Right ventricle myocardium inferior (tissue), 1 donor: ENCODE measurements at places on chromosomes 3 and 15. TPM values are rescaled to one million over a fixed set of nuclear protein-coding genes. Genes with fewer than 3 reads are reported as not detected.

DNA sequence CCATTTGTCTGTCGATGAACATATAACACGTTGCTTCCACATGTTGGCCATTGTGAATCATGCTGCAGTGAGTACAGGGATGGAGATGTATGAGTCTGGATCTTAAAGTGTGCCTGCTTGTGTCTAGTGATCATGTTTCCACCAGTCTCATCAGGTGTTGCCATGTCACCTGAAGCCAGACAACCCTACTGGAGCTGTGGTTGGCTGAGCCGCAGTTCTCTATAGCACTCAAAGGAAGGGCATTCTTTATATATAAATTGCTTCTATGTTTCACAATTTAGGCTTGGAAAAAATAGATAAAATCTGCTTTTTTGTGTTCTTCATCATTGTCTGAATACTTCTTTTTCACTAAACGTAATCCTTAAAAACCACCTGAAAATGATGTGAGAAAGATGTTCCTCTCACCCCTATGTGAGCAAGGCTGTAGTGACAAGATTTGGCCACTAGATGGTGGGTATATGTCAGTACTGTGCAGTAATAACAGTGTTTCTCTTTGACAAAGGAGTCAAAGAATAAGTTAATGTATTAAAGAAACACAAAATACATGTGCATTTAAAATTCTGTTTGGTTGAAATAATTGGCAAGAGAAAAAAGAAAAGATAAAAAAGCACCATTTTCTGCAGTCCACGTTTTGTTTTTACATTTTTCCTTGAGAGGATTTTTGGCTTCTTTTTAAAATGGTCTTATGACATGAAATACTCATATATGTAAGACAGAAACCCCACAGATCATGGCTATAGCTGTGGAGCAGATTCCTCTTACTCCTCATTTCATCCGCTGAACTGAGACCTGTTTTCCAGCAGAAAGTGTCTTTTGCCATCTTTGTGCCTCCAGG, 394.5 kb upstream of the DPPA4 start:
- no peak for DNase-seq

DNA sequence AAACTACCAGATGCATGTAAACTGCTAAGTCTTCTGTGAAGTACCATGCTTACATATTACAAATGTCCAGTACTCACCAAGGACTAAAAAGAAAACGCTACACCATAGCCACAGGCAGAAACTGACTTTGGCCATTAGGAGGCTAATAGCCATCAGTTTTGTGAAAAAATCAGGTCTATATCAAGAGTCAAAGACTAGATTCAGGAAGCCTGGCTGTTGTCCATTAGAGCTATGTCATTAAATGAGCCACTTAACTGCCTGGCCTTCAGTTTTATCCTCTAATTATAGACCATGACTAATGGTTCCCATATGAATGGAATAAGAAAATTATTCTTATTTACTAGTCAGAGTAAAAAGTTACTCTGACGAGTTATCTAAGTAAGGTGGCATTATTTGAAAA, 144.1 kb downstream of the VPS13C start:
- DNase-seq = no peak

DNA sequence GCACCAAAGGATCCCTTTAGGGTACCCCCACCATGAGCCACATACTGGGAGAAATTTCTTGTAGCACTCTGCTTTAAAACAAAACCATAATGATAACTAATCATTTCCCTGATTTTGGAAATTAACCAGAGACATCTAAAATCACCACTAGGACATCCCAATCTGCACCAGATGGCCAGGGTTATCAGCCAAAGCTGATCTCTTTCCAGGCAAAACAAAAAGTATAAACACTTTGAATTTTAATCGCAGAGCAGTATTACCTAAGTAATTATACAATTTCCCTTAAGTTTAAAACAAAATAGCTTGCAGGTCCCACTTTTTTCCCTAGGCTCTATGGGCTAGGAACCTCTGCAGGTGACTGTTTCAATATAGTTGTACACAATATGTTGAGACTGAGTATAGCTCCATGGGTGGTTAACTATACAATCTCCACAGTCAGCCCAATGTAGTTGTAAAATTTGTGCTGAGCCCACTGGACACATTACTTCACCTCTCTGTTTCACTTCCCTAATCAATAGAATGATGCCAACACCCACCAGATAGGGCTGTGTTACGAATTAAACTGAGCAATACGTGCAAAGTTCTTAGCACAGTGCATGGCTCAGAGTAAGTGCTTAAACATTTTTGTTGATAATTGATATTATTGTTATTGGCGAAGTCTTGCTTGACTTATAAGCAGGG, 629 bp upstream of the NOX5 start:
- no peak for DNase-seq

DNA sequence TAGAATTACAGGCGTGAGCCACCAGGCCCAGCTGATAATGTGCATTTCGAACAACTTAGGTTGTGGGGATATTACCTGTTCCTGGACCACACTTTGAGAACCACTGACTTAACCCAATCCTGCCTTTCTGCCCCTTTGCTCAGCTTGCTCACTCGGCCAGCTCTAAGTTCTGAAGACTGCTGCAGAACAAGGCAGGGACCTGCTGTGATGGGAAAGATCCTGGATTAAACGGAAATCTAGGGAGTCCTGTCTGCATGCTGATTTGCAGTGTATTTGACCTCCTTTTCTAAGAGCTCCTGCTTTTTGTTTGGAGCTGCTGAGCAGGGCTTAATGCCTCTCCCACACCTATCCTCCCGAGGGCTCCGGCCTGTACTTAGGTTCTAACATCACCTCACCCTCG, 2.9 kb downstream of the LTK start:
- DNase-seq = no peak

DNA sequence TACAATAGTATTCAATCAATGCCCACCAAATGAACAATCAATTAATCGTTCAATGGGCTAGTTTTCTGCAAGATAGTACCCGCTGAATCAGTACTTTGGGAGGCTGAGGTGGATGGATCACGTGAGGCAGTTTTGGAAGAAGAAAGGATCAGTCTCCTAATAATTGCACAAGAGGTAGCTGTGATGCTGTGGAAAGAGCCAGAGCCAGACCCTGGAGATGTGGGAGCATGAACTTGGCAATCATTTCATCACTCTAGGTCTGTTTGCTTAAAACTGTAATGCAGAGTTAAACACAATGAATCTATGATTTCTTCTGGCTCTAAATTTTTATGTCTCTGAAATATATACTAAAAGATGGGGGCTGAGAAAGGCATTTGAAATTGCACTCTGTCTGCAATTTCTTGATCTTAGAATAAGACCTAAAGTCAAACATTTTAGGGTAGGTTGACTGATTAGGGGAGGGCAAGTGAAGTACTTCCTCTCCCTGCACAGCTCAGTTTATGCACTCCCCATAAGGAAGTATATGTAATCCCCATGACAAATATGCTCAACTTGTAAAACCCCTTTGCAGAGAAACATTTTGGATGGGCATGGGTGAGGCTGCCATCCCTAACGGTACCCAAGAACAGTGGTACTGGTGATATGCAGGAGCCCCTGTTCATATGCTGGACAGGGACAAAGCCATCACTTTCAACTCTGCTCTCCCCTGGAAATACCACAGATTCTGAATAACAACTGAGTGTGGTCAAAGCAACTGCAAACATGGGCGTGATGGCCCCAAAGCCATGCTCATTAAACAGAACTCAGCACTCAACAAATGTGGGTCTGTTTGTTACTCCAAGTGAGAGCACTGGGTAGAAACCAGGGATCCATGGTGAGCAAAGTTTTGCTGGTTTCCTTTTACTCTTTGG, 28.6 kb upstream of the SPATA12 start:
- no peak for DNase-seq

- no peak for DNase-seq
Observed at GRCh38 chr15:101600035-101600434, 52.1 kb downstream of the TM2D3 start.

- no peak for DNase-seq
Observed at GRCh38 chr15:29889542-29890329, 67.5 kb upstream of the TJP1 start.

- DNase-seq = no peak
Observed at GRCh38 chr15:99333413-99333812, 82.1 kb downstream of the LRRC28 start.

DNA sequence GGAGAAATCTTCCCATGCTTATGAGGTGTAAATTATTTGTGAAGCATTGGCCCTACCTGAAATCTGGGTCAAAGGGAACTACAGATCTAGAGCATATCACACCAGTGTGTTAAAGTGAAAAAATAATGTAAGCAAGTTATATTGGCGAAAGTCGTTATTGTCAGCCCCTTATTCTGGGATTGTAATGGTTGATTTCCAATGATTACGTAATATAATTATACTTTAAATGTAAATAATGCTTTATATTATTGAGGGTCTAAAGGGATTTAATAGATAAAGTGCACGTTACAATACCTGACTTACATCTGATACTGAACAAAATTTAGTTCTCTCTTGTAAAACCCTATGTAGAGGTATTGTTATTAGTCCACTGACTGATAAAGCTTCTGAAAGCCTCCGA, 101.2 kb downstream of the NEO1 start:
- DNase-seq = no peak

DNA sequence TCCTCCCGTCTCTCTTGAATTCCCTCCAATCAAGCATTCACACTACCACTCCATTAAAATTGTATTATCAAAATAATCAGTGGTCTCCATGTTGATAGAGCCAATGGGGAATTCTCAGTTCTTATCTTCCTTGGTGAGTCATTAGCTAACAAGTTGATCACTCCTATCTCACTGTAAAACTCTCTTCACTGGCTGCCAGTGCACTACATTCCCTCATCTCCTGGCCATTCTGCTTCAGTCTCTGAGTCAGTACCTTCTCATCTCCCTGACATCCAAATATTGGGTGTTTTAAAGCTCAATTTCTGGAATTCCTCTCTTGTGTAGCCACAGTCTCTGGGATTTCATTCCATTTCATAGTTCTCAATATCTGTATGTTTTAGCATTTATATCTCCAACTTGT, 175.2 kb downstream of the ALDH1A2 start:
- DNase-seq = no peak

DNA sequence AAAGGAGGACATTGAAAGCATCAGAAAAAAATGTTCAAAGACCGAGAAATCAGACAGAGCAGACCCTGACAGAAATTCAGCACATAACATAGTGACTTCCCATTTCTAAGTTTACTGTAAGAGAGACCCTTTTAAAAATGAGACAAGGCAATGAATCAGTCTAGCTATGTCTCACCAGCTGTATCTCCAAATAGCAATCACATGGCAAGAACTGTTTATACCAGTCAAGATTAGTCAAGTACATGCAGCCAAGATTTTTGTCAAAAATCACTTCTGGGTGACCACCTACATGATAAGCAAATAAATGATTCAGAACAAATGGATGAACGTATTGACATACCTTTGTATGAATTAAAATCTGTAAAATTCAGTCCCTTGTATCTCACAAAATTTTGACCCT, 138.0 kb downstream of the DTWD1 start:
- DNase-seq = no peak

- no peak for DNase-seq
Observed at GRCh38 chr3:47299381-47300318, 16.9 kb downstream of the KLHL18 start.

DNA sequence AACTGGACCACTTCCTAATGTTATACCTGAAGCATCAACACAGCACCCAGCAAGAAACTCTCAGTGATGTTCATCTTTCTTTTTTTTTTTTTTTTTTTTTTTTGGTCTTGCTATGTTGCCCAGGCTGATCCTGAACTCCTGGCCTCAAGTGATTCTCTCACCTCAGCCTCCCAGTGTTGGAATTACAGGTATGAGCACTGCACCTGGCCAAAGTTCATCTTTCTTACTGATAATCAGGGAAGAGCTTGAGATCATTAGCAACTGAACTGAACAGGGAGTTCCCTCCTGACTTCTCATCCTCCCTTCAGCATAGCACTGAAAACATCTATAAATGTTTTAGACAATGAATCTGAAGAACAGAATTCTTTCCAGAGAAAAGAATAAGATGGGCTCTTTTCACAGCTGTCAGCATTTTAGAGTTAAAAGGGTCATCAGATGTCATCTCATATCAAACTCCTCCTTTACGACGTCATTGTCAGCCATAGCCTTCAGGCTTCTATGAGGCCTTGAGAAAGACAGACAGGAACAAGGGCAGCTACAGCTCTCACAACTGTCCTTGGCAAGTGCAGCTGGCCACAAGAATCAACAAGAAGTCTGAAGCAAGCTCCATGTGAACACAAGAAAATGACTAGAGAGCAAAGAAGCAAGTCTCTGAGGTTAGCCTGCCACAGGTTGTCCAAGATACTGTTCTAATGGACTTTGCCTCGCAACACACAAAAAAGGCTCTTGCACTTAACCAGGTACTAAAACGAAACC, 33.8 kb downstream of the SCAP start:
- DNase-seq = no peak

DNA sequence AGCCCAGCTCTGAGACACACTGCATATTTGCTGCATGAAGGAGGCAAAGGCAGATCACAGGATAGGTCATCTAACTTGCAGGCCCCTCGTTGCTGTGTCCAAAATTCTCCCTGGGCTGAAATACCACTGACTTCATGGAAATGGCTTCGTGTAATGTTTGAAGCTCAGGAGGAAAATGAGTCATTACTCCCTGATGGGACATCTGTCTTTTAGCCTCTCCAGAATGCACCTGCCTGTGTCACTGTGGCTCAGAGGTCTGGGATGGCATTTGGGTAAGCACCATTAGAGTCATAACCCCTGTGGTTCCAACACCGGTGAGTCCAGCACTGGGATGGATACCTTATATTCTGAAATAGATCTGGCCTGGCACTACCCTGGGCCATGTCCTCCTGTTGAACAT, 51.5 kb downstream of the IL12A start:
- no peak for DNase-seq

DNA sequence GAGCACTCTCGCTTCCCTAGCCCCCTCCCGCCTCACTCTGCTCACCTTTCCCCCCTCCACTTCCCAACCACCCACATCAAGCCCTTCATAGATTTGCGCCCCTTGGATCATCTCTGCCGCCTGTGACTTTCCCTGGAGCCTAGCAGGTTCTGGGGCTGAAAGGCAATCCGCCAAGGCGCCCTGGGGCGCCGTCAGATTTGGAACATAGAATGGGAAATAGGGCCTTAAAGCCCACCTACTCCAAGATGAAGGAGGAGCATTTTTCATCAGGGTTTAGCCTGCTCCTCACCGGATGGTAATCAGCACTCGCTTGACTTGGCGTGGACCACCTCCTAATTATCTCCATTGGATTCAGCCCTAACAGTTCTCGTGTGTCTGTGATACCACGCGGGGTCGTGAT, 1.3 kb downstream of the CPNE4 start:
- no peak for DNase-seq

DNA sequence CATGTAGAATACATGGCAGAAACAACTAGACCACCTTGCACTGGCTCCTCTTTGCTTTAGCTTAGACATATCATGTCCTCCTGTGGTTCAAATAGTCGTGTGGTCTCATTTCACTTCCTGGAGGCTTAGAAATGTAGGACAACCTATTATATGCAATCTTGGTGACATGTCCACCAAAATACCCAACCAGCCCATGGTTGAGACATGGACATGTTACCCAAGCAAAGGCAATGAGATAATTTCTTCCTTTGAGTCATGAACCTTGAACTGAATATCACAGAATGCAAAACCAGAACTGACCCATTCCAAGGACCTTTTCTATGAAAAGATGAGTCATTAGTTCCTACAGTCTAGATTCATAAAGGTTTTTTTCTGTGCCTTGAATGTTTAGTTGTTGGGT, 309.0 kb upstream of the MDFIC2 start:
- no peak for DNase-seq

Gene KNG1
- total RNA-seq = 0.62 TPM

Gene CYP1A2
- not detected for total RNA-seq

Gene ALG1L2
- total RNA-seq = not detected

Gene TIMMDC1
- total RNA-seq = 340 TPM

Gene NUTM1
- not detected for total RNA-seq

Gene SPTSSB
- total RNA-seq = 0.57 TPM

Gene GHRL
- 0.30 TPM for total RNA-seq

Gene PIGB
- 3.2 TPM for total RNA-seq

Gene VGLL3
- 4.5 TPM for total RNA-seq

Gene POLR2M
- total RNA-seq = 42.6 TPM

Gene DUSP7
- 25.0 TPM for total RNA-seq
